ENCODE measurements at places on chromosomes 4 and X. TPM values are rescaled to one million over a fixed set of nuclear protein-coding genes. Genes with fewer than 3 reads are reported as not detected.
A peak's percentile ranks its signal among the peaks of the same experiment; 100 is the strongest.

Gene CCDC158
- not detected for total RNA-seq

Gene RAB40AL
- total RNA-seq, result 3.0 TPM

Gene MYOZ2
- total RNA-seq, result not detected

Gene PABPC5
- total RNA-seq, result 0.35 TPM

DNA sequence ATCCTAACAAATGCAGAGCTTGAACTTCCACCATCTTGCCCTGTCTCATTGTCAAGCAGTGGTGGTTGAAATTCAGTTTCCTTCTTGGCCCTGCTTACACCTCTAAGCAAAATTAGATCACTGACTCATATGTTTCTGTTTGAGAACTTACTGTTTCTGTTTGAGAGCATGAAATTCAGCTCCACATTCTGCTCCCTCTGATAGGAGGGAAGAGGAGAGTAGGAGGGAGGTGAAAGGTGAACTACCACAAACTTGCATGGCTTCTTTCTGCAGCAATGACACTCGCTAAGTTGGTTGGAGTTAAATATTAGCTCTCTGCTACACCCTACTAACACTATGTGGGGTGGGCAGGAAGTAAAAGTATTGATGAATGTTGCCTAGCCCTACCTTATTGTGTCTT is 117.8 kb upstream of the EDA2R start:
- DNase-seq, result no peak
- no peaks in the 10 kb centered on the region for H3K36me3 ChIP-seq
- no peak overlapping the region for H3K27ac ChIP-seq
- H3K4me1 ChIP-seq, result no peaks in the 10 kb centered on the region
- no peaks in the 10 kb centered on the region for H3K27me3 ChIP-seq

DNA sequence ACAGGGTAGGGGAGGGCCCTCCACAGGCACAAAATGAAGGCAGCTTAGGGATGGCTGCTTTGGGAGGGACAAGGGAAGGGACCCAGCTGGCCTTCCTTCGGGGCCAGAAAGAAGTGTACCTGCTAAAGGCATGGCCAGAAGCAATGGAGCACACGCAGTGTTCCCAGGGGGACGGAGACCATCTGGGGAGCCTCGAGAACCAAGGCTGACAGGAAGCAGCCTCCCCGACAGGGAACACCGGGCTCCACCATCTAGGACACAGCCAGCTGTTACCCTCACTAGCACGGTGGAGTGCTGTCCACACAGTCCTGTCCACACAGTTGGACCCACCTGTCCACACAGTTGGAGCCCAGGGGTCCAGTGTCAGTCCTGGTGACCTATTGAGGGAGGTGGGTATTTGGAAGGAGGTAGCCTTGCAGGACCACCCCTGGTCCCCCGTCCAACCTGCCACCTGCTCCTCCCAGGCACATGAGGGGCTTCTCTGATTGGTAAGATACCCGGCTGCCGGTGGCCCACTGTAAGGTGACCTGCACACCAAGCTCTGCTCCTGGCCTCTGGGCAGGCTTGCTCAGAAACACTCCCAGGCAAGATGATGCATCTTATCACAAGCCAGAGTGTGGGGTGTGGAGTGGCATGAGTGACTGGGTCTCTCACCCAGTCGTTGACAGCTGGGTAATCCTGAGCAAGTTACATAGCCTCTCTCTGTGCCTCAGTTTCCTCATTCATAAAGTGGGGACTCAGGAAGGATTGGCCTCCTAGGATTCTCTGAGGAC is 20.5 kb upstream of the AFAP1 start:
- no peaks in the 10 kb centered on the region for H3K36me3 ChIP-seq
- no peak overlapping the region for H3K4me3 ChIP-seq
- peaks cover 25% of the 10 kb centered on the region for H3K4me1 ChIP-seq
- no peak overlapping the region for H3K27ac ChIP-seq
- no peaks in the 10 kb centered on the region for H3K27me3 ChIP-seq

DNA sequence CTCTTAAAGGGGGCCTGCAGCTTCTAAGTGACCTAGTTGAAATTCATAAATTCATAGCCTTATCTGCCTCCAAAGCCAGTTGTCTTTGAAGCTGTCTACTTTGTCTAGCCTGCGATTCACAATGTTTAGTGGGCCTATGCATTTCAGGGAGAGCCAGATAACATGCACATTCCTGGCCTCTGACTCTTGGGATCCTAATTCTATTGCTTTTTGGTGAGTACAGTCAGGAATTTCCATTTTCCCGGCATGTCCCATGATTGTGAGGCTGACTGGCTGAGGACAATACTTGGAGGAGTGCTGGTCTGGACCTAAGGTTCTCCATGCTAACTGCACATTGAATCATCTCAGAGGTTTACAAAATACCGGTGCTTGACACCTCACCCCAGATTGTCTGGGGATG is 155.0 kb downstream of the MSL3 start:
- H3K4me1 ChIP-seq, result no peaks in the 10 kb centered on the region
- no peak for DNase-seq
- H3K36me3 ChIP-seq, result no peaks in the 10 kb centered on the region
- H3K4me3 ChIP-seq, result no peak overlapping the region
- H3K27me3 ChIP-seq, result no peaks in the 10 kb centered on the region
- H3K27ac ChIP-seq, result no peak overlapping the region

- H3K36me3 ChIP-seq, result no peaks in the 10 kb centered on the region
- no peak overlapping the region for H3K27ac ChIP-seq
- H3K4me3 ChIP-seq, result no peak overlapping the region
- no peaks in the 10 kb centered on the region for H3K27me3 ChIP-seq
- no peak for DNase-seq
These were observed 40.5 kb upstream of the HSD17B10 start for GRCh38 chrX:53474707-53475106.

GRCh38 chr4:140277576-140277975 is 95.9 kb upstream of the SCOC start:
- no peak for DNase-seq
- no peak overlapping the region for H3K27ac ChIP-seq
- H3K27me3 ChIP-seq, result no peaks in the 10 kb centered on the region
- no peaks in the 10 kb centered on the region for H3K36me3 ChIP-seq
- no peak overlapping the region for H3K4me3 ChIP-seq

GRCh38 chr4:154158361-154159155 is 333.0 kb downstream of the DCHS2 start:
- no peak overlapping the region for H3K27ac ChIP-seq
- H3K4me3 ChIP-seq, result no peak overlapping the region
- H3K4me1 ChIP-seq, result no peaks in the 10 kb centered on the region
- DNase-seq, result no peak

DNA sequence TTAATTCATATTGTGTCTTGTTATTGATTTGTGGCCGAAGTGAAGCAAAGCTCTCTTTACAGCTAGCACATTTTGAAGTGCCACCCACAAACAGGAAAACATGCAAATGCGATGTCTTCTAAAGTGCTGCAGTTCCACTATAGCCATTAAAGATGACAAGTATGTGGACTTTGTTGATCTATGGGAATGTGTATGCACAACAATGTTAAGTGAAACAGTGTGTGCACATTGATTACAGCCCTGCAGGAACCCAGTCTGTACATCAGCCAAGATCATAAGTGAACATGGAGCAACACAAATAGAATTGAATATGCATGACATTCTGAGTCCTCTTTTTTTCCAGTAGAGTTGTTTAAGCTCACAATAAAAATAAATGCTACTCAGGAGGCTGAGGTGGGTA is 43.0 kb downstream of the TFDP3 start:
- H3K27me3 ChIP-seq, result no peaks in the 10 kb centered on the region
- no peak for DNase-seq
- H3K36me3 ChIP-seq, result no peaks in the 10 kb centered on the region
- no peak overlapping the region for H3K27ac ChIP-seq

- H3K27me3 ChIP-seq, result no peaks in the 10 kb centered on the region
- H3K36me3 ChIP-seq, result no peaks in the 10 kb centered on the region
- H3K27ac ChIP-seq, result no peak overlapping the region
- DNase-seq, result no peak
These were observed 99.8 kb downstream of the KLHL8 start for GRCh38 chr4:87120411-87121162.

GRCh38 chrX:136662976-136663375 is 15.0 kb downstream of the CD40LG start:
- peak overlapping the region; percentile 36 for H3K27ac ChIP-seq
- no peaks in the 10 kb centered on the region for H3K27me3 ChIP-seq
- H3K36me3 ChIP-seq, result no peaks in the 10 kb centered on the region
- no peaks in the 10 kb centered on the region for H3K4me1 ChIP-seq
- DNase-seq, result no peak

DNA sequence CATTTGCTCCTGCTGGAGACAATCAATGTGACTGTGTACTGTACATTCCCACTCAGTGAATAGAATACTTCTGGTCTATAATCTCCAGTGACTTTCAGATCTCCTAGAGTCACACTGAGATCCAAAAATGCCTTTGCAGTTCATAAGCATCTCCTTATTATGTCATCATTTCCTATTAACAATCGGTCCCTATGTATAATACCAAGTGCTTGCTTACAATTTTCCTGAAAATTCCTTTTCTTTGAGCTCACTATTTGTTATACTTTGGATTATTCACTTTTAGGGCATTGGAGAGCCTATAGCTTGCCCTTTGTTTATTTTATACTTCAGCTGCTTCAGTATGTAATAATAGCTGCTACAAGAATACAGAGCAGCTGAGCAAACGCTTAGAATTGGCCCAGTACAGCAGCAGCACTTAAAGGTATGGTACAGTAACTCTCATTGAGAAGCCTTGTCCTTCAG is 313.0 kb downstream of the DCTD start:
- H3K4me3 ChIP-seq, result no peak overlapping the region
- H3K4me1 ChIP-seq, result no peaks in the 10 kb centered on the region
- no peak for DNase-seq
- no peak overlapping the region for H3K27ac ChIP-seq

DNA sequence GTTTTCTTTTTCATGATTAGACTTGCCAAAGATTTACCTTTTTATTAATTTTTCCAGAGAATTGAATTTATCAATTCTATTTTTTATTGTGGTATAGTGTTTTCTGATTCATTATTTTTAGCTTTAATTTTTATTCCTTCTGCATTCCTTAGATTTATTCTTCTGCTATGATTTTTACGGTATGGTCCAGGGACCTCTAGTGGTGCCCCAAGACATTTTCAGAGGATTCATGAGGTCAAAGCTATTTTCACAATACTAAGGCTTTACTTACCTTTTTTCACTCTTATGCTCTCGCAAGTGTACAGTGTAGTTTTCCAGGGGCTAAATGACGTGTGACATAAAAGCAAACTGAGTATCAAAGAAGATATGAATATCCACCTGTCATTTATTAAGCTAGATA is 8.0 kb downstream of the RADX start:
- DNase-seq, result no peak
- no peak overlapping the region for H3K27ac ChIP-seq
- no peaks in the 10 kb centered on the region for H3K36me3 ChIP-seq
- H3K27me3 ChIP-seq, result no peaks in the 10 kb centered on the region

DNA sequence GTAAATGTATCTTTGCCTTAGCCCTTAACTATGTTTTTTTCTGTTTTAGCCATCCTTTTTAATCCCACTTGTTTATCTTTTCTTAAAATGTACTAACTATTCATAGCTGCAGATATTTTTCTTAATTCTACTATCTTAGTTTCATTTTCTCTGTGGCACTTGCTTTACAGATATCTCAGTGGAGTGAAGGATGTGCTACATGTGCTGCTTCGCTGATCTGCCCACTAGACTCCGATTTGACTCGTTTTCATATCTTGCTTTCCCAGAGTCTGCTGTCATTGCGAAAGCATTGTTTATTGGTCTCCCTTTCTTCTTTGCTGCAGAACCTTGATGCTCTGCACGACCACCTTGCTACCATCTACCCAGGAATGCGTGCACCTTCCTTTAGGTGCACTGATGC is 30.6 kb downstream of the GUCY1B1 start:
- no peak for DNase-seq
- no peaks in the 10 kb centered on the region for H3K36me3 ChIP-seq
- no peaks in the 10 kb centered on the region for H3K27me3 ChIP-seq
- no peaks in the 10 kb centered on the region for H3K4me1 ChIP-seq
- no peak overlapping the region for H3K27ac ChIP-seq
- no peak overlapping the region for H3K4me3 ChIP-seq

- no peaks in the 10 kb centered on the region for H3K4me1 ChIP-seq
- H3K36me3 ChIP-seq, result no peaks in the 10 kb centered on the region
- no peaks in the 10 kb centered on the region for H3K27me3 ChIP-seq
These were observed 150.4 kb downstream of the CENPC start for GRCh38 chr4:67394879-67395278.

GRCh38 chr4:156193800-156194199 is 240.1 kb upstream of the CTSO start:
- H3K4me1 ChIP-seq, result no peaks in the 10 kb centered on the region
- H3K27me3 ChIP-seq, result no peaks in the 10 kb centered on the region
- H3K27ac ChIP-seq, result peak overlapping the region; percentile 32
- DNase-seq, result no peak
- no peak overlapping the region for H3K4me3 ChIP-seq
